GM13977 (cell line): ENCODE measurements at places on chromosomes 1 and 21.
A peak's percentile ranks its signal among the peaks of the same experiment; 100 is the strongest.

DNA sequence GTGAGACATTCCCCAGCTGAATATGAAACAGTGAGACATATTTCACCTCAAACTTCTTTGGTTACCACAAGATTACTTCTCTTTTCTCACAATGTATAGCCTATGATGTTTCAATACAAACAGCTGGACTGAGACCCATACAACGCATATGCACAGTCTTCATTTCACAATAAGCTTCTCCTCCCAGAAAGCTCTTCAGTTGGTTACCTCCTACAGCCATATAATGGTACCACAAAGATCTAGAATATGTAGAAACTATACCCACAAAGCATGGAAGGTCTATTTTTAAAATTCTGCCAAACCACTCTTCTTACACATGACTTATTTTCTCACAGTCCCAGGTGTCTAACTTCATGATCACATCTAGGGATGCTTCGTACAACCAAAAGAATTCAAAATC is 70.8 kb downstream of the JAK1 start:
- DNase-seq, result peak; percentile 70

DNA sequence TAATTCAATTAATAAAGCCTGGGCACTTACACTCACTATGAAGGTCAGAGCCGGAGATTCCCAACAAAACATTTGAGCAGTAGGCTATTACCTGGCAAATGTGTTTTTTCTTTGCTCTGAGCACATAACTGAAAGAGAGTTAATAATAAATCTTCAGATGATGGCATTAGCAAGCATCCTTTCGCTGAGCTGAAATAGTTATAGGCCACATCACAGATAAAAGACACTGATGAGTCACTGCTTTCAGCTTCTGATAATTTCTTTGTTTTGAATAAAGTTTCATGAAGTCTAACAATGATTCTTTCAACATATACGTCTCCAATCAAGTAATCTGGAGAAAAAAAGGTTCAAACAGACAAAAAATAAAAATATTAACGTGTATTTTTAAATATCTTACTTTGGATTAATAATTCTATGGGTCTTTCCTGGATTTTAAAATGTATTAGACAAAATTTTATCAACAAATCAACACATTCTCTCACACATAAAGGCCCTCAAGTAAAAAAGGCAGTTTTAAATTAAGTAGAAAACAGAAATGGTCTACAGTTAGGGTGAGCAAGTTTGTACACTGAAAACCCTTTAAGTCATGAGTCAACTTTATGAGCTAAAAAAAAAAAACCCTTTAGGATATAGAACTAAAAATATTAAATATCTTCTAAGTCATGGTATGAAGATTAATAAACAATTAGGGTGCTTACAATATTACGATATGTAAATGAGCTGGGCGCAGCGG is 33.1 kb downstream of the LTN1 start:
- no peak for DNase-seq

- no peak for DNase-seq
Observed at GRCh38 chr1:27539901-27540861, 50.2 kb upstream of the WASF2 start.

DNA sequence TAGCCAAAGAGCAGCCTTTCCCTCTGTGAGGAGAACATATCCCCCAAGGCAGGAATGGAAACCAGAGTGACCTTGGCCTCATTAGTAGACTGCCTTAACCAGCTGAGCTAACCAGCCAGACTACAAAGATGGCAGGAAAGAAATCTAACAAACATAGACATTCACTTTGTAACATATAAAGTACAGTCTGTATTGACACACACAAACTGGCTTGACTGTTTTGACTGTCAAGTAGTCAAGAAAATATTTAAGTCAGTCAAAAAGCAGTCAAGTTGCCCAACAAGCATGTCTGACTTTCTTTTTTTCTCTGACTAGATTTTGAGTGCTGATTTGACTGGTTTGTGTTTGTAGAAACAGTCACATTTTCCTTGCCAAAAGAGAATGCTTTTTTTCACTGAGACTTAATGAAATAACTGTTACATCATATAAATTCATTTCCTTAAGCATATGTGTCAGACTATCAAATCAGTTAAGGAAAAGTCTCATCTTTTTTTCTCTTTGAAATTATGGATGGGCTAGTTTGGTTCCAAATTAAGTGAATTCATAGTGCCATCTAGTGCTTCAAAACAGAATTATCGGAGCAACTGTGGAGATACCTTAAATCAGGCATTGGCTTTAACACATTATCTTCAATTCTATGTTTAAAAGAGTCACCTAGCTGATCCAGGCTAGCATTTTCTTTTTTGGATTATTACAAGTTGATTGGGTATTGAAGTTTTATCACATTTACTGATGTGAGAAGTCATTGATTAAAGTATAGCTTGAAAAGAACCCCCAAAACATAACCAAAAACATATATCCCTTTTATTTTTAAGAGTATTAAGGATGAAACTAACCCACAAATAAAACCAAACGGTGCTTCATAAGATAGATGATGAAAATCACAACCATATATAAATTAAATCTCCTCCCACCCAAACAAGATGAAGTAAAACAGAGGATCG is 75.0 kb downstream of the ATP6V1G3 start:
- peak; percentile 23 for DNase-seq

- peak; percentile 23 for DNase-seq
Observed at GRCh38 chr1:174990382-174990999, 9.3 kb upstream of the CACYBP start.

DNA sequence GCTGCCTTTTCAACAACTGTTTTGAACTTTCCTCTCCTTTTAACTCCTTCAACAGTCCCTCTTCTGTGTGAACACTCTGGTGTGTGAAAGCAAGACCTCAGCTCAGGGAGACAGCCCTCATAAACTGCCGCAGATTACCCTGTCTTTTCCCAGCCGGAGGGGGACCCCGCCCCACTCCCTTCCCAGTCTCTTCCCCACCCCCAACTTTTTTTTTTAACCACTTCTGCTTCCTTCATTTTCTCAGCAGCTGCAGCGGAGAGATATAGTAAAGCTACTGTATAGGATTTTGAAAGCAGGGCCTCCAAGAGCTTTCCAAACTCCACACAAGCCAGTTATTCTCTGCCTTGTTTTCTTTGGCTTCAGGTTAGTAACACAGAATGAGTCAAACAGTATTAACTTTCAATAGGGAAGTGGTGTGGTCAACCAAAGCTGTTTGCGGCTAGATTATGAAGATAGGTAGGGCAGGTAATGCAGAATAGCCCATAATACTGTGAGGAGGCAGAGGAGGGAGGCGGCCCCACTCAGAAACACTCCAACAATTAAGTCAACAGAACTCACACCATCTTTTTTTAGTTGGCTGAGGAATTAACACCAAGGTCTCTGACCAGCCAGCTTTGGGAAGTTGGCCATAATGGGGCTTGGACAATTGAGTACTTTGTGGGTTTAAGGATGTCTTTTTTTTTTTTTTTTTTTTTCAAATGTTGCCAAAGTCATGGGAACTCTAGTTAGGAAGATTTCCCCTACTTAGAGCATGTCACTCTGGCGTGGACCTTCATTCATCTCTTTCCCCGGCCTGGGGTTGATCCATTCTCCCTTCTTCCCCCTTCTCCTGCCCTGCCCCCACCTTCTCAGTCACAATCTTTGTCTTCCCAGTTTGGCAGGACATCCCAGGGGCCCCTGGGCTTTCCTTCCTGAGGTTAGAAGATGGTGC is 177.0 kb downstream of the CLIC6 start:
- peak; percentile 71 for DNase-seq

DNA sequence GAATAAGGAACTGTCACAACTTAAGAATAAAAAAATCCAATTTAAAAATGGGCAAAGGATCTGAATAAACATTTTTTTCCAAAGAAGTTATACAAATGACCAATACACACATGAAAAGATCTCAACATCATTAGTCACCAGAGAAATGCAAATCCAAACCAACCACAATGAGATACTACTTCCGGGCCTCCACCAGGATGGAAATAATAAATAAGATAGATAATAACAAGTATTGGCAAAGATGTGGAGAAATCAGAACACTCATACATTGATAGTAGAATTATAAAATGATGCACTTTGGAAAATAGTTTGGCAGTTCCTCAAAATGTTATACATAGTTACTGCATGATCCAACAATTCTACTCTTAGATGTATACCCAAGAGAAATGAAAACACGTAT is 18.7 kb downstream of the ZSWIM5 start:
- no peak for DNase-seq

- DNase-seq, result no peak
Observed at GRCh38 chr1:232017057-232017456, 390.5 kb downstream of the DISC1 start.

- DNase-seq, result no peak
Observed at GRCh38 chr1:24122776-24123175, 10.8 kb upstream of the MYOM3 start.

DNA sequence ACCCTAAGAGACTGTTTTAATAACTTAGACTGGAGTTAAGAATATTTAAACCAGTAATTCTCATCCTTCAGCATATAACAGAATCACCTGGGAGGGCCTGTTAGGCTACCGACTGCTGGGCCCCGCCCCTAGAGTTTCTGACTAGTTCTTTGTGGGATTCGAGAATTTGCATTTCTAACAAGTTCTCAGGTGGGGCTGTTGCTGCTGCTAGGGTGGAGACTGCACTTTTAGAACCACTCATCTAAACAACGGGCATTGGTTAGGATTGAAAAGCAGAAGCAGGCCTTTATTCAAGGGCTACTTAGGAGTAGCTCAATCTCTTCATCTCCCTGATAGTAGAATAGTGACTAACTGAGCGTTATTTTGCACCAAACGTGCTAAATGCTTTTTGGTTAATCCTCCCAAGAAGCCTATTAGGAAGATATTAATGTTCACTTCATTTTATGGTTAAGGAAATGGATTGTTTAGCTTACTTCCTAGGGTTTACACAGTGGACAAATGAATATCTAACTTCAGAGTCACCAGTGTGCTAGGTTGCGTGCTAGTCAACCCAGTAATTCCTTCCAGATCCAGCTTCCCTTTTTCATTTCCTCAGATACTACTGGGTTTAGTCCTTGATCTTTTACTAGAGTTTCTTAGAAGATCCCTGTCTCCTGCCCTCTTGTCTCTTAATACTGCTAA is 31.1 kb upstream of the UAP1 start:
- peak; percentile 60 for DNase-seq

GRCh38 chr1:66317248-66317515 is 216.8 kb upstream of the SGIP1 start:
- DNase-seq, result no peak

DNA sequence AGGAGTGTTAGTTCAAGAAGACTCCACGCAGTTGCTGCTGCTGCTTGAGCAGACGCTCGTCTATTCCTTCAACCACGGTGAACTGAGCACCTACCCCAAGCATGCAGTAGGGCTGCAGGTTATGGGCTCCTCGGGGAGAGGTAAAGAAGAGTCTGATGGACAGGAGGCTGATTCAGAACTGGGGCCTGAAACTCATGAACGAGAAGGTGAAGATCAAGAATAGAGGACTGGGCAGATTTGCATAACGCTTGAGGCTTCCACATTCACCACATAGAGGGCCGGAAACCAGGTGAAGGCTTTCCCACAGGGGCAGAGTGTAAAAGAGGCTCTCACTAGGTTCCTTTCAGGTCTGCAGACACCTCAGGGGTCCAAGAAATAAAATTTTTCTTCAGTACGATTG is 9.1 kb downstream of the ABCA4 start:
- no peak for DNase-seq

- no peak for DNase-seq
Observed at GRCh38 chr1:84780000-84780716, 89.9 kb upstream of the SSX2IP start.

- no peak for DNase-seq
Observed at GRCh38 chr1:211371406-211372105, 44.9 kb downstream of the TRAF5 start.

GRCh38 chr1:204725821-204726448 is 40.4 kb upstream of the LRRN2 start:
- no peak for DNase-seq

- DNase-seq, result no peak
Observed at GRCh38 chr1:65658122-65658521, 134.6 kb upstream of the PDE4B start.

- DNase-seq, result no peak
Observed at GRCh38 chr1:70504821-70505193, 93.7 kb downstream of the CTH start.

DNA sequence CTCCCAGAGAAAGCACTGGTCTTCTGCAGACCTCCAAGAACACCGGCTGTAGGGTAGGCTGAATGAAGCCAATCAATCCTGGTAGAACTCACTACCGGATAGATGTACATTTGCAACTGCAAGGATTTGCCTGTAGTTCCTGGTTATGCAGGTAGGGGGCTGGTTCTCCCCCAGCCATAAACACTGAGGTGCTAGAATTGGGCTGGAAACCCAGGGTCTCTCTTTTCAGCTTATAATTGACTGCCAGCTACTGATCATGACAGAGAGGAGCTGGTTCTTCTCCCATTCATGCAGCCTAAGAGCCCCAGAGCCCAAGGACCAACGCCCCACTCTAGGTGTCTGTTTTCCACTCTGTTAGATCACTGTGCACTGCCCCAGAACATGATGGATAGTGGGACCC is 21.5 kb upstream of the MTARC2 start:
- no peak for DNase-seq

- no peak for DNase-seq
Observed at GRCh38 chr1:234955107-234955731, 173.4 kb downstream of the TOMM20 start.

DNA sequence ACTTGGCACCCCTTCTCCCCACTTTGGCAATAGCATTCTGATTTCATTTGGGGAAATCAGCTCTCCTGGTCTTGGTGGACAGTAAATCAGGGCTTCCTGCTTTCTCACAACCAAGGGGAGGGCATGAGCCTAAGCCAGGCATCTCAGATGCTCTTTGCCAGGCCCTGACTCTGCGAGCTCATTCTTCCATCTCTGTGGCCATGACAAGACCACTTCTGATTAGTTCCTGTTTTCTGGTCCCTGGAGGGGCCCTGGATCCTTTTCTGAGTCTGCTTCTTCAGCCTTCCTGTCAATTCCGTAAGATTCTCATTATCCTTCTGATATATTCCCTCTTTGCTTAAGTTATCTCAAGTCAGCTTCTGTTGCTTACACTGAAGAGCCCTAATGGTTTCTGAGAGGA is 210.4 kb downstream of the HIVEP3 start:
- no peak for DNase-seq

GRCh38 chr1:3396411-3396810 is 58.1 kb upstream of the ARHGEF16 start:
- DNase-seq, result no peak

DNA sequence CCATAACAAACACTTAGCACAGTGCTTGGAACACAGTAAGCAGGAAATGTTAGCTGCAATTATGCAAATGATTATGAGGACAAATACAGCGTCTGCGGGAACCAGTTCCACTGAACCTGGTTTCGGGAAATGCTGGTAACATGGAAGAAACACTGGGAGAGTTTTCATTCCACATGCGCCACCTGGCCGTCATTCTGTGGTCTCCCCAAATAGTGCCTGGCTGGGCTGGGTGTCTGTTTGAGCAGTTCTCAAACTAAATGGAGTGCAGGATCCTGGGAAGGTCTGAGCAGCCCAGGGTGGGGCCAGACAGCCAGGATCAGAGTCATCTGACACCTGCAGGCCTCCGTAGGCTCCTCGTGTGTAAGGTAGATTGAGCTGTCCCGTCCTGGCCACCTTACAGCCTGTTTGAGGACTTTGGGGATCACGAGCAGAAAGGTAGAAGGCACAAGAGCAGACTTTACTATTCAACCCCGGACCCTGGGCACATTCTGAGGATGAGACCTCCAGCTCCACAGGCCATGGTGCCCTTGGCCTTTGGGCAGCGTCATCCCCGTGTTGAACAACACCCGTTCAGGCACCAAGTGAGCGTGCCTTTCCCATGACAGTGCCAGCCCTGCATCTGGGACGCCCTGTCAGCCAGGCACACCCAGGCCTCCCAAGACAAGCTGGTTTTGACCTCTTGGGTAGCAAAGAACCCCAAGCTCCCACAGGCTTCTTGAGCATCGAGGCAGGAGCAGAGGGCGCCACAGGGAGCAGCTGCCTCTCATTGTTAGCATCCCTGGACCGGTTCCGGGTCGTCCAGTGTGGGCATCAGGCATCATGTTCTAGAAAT is 101.9 kb downstream of the PRDM2 start:
- no peak for DNase-seq
